HepG2 (cell line): ENCODE measurements at places on chromosomes 12 and 14.

DNA sequence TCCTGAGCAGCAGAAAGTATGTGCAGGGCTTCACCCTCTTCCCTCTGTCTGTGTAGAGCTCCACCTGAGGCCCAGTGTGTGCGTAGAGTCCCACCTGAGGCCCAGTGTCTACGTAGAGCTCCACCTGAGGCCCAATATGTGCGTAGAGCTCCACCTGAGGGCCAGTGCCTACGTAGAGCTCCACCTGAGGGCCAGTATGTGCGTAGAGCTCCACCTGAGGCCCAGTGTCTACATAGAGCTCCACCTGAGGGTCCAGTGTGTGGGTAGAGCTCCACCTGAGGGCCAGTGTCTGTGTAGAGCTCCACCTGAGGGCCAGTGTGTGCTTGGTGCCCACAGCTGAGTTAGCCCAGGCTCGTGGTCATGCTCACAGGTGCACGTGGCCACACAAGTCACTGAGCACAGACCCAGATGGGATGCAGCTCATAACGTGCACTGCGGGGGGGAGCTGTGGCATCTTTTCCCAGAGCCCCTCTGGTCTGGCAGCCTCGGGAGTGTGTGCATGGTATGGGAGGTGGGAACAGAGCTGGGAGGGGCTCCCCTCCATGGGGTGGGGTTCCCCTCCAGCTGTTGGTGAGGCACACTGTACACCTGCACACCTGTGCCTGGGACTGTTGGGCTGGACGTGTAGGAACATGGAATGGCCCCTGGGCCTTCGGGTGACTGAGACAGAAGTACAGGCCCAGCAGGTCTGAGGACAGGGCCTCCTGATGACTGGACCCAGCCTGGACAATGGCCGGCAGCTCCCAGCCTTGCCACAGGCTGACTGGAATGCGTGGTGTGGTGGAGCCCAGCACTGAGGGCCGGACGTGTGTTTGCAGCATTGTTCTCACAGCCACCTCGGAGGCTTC, 20.1 kb downstream of the PACS2 start:
- no peak for DNase-seq

- DNase-seq, result peak; percentile 45
Observed at GRCh38 chr12:6697584-6698351, 2.8 kb downstream of the PIANP start.

DNA sequence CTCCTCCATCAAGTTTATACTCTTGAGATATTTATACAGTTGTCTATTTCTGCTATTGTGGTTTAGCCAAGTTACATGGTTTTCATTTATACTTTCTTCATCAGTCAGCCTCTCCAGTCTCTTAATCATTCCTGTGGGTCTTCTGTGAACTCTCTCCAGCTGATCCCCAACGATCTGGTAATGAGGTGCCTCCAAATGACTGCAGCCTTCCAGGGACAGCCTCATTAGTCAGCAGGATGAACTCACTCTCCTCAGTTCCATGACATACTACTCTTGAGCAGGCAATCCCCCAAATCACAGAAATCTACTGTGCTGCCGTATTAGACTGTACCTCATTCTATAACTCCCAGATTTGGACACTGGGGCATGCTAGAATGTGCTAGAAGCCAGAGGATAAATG, 15.3 kb downstream of the AREL1 start:
- DNase-seq, result no peak

GRCh38 chr14:103626146-103626850, 2.7 kb upstream of the KLC1 start:
- DNase-seq, result peak; percentile 37

GRCh38 chr12:5525783-5526367, 94.0 kb downstream of the NTF3 start:
- DNase-seq, result no peak

DNA sequence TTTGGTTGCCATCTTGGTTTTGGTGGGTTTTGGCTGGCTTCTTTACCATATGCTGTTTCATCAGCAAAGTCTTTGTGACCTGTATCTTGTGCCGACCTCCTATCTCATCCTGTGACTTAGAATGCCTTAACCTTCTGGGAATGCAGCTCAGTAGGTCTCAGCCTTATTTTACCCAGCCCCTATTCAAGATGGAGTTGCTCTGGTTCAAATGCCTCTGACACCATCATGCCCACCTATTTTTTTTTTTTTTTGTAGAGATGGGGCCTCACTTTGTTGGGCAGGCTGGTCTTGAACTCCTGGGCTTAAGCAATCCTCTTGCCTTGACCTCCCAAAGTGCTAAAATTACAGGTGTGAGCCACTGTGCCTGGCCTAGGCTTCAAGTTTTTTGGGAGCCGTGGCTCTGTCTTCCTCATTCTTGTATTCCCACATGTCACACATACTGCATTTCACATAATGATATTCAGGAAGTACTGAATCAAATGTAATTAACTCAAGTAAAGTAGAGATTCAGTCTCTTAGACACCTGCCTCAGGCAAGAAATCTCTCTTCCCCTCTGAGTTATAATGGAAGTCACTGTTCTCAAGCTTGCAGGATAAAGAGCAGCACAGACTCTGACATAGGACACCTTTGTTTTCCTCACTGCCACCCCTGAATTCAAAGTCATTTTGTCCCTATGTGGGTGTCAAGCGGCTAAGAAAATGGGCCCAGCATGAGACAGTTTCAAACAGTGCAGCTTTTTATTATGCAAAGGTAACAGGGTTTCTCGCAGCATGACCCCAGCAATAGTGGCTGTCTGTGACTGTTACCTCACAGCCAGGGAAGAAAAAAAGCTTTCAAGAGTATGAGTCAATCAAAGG, 159.0 kb downstream of the PTPN11 start:
- no peak for DNase-seq

DNA sequence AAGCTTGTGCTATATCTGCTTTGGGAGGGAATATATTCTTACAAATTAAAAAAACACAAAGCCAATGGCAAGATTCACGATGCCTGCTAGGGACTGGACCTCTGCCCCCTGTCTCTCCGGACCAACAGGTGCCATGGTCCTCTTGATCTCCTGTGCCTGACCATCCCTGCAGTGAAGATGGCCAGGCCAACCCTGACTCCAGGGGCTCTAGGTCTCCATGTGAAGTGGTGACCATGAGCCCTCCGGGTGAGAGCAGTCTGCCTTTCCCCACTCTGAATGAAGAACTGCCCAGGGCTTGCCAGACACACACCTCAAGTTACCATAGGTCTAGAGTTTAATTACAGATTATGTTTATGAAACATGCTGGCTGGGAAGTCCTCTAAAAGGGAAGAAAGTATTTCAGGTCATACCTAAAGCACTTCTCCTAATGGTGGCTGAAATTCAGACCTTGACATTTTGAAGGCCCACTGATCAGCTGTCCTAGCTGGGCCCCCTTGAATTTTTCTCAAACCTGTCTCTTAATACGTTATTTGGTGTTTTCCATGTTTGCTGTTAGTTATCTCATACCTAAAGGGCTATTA, 1.4 kb downstream of the ARHGDIB start:
- DNase-seq, result no peak

DNA sequence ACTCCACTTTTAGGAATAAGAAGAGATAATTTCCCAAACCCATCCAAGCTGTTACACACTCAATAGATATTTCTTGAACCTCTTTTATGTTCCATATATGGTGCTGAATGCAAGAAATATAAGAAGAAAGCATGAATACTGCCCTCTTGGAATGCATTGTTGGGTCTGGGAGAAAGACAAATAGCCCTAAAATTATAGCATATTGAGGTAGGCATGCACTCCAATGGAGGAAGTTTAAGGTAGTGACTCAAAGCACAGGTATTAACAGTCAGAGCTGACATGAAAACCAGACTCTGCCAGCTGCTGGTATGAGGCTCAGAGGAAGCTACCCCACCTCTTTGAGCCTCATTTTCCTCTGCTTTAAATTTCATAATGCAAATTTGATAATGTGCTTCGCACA, 261.3 kb upstream of the NOS1 start:
- no peak for DNase-seq

GRCh38 chr14:59306775-59307174, 118.3 kb downstream of the DAAM1 start:
- no peak for DNase-seq

- DNase-seq, result no peak
Observed at GRCh38 chr14:24206260-24207103, 986 bp downstream of the TSSK4 start.

GRCh38 chr12:124732275-124733075, 131.2 kb downstream of the SCARB1 start:
- no peak for DNase-seq

GRCh38 chr12:41122894-41123293, 65.2 kb upstream of the PDZRN4 start:
- DNase-seq, result no peak

DNA sequence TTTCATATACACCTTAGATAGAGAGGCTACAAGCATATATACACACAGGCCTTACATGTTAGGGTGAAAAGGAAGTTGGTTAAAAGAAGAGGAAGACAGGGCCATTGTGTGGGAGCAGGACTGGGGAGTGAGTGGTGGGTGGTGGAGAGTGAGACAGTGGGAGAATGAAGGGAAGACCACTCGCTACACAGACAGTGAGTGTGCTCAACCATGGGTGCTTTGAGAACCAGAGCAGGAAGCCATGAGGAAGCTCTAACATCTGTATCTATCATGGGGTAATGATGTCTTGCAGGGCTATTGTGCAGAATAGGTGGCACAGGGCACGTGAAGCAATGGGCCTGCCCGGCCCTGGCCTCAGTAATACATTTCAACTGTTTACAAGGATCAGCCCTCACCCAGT, 11.4 kb upstream of the KRT74 start:
- no peak for DNase-seq

DNA sequence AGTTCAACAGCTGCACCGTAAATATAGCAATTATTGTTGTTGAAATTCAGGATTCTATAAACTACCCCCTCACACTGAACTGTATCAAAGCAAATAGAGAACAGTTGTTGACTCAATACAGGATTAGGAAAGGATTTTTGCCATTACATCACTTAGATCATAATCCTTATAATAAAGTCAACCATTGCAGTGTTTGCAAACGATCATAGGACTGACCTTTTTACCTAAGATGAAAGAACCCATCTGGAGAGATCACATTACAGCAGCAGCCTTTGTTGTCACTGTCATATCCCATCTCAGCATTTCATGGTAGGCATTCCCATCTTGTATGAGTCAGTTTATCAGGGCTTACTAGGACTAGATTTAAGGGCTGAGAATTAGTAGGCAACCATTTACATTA, 96.1 kb downstream of the IPO8 start:
- peak; percentile 97 for DNase-seq

DNA sequence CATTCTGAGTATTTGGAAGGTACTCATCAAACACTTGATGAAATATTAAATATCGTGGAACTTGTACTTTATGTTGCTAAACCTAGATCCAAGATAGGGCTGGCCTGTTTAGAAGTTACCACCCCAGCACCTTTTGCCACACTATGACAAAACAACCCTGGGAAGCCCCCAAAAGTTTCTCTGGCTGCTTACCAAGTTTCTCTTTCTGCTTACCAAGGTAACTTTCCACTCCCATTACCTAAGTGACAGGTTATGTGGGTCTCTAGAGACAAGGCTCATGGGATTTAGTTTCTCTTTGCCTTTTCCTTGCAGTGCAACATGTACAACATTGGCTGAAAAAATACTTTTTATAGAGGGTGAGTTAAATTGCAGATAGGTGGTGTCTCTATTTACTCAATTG, 28.9 kb upstream of the PPM1A start:
- DNase-seq, result no peak

DNA sequence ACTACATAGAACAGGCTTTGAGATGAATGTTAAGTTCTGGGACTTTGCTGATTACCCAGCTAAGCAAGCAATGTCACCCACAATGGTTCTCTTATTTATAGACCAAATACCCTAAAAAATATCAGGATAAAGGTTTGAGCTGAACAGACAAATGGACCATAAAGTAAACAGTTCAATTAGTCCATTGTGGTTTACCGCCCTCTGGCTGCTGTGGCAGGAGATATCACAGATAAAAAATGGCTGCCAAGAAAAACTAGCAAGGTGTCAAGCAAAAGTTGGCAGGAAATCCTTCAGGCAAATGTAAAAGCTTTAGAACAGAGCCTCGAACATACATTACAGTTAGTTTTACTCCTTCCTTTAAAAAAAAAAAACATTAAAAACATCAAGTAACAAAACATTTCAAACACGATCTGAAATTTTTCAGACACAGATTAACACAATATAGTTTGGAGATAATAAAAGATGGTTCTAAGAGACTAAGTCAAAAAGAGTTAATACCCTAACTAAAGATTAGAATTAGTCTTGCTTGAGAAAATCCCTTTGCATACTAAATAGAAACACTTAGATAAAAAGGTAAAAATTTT, 41.3 kb downstream of the MED13L start:
- DNase-seq, result peak; percentile 43

DNA sequence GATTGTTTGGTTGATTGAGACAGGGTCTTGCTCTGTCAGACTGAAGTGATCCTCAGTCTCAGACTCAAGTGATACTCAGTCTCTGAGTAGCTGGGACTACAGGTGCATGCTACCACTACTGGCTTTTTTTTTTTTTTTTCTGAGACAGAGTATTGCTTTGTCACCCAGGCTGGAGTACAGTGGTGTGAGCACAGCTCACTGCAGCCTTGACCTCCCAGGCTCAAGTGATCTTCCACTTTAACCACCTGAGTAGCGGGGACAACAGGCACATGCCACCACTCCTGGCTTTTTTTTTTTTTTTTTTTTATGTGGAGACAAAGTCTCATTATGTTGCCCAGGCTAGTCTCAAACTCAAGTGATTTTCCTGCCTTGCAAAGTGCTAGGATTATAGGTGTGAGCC, 31.8 kb downstream of the CPSF2 start:
- peak; percentile 51 for DNase-seq

- no peak for DNase-seq
Observed at GRCh38 chr14:82766123-82766522, 1232.5 kb upstream of the SEL1L start.

DNA sequence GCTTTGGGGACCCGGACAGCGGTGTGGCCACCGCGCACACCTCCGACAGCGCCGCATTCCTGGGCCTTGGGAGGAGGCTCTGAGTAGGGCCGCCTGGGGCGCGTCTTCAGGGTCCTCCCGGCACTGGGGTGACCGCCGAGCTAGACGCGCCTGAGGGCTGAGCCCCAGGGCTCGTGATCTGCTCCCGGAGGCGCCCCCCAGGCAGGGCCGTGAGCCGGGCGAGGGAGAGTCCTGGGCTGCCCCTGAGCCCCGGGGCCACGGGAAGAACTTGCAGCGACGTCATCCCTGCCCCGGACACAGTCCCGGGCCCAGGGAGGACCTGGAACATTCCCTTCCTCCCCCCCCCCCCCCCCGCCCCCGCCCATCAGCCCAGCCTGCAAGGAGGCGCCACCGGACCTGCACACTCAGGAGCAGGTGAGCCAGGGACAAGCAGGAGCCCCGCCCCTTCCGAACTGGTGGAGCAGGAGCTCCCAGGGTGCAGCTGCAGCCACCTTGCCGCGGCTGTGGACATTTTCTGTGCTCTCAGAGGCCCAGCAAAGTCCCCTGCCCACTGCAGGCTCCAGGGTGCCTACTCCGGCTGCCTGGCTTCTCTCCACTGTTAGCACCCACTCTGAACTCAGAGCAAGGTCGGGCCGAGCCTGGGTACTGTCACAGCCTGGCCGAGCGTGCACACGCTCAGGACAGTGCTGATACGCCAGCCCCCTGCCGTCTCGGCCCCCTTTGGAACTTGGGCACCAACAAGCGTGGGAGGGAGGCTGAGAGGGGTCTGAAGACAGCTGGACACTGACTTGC, 50.7 kb downstream of the A2M start:
- peak; percentile 77 for DNase-seq
